Adrenal gland (tissue), 19 donors: ENCODE measurements at places on chromosomes 6 and 20.

DNA sequence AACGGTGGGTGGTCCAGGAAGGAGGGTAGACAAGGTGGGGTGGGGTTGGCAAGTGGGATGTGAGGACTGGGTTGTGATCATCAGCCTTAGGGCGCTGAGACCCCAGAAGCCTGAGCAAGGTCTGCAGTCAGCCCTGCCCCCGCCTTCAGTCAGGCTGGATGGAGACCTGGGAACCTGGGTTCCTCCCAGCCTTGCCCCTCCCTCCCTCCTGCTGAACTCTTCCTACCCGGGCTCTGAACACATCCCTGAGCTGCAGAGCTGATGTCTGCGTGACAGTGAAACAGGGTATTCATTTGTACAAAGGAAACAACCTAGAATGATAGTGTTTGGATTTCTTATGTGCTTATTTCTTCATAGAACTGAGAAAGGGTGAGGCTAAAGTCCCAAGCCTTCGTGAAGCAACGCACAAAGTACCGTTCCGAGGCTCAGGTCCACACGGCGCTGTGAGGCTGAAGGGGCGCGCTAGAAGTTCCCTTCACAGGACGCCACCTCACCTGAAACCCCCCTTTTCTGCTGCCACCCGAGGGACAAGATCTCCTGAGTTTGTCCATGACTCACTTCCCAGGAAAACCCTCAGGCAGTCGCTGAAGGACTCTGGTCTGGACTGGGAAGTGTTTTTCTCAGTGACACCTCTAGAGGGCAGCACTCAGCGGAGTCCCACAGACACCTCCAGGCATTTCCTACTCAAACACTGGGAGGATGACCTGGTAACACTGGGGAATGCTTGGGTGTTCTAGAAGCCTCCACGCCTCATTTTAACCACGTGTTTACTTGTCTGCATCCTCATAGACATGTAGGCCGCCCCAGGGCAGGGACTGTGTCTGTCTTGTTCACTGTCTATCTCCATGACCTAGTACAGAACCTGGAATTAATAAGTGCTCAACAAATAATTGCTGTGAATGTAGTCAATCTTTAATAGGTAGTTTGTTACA, 1.2 kb downstream of the GSTA5 start:
- peak; percentile 71 for DNase-seq

DNA sequence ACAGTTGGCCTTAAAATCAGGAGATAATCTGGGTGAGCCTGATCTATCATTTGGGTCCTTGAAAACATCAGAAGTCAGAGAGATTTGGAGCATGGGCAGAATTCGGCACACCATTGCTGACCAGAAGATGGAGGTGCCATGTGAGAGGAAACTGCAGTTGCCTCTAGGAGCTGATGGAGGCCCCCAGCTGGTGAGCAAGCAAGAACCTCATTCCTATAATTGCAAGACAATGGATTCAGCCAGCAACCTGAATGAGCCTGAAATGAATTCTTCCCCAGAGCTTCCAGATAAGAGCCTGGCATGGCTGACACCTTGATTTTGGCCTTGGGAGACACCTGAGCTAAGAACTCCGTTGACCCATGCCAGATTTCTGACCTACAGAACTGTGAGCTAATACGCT, 76.3 kb upstream of the FYN start:
- no peak for DNase-seq

DNA sequence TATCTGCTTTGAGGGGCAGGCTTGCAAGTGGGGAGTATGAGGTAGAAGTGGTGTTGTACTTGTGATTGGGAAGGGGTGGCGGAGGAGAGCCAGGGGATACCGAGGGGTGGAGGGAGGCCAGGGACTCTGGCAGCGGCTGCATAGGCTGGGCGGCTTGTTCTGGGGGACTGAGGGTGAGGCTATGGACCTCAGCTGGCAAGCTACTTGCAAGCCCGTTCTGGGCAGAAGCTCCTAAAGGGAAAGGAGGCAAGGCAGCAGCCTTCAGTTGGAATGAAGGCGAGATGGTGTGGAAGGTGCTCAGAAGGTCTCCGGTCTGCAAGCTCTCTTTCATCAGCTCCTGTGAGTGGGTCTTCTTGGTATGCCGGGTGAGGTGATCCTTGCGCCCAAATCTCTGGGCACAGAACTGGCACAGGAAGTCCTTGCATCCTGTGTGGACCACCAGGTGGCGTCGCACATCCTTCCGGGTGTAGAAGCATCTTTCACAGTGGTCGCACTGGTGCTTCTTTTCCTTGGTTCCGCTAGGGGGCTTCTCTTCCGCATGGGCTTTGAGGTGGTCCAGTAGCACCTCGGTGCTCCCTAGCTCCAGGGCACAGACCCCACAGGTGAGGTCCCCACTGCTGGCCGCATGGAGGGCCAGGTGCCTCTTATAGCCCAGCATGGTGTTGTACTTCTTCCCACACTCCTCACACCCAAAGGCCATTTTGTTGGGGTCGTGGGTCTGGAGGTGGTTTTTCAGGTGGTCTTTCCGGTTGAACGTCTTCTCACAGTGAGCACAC, 66.0 kb downstream of the PLAGL1 start:
- DNase-seq, result peak; percentile 66

DNA sequence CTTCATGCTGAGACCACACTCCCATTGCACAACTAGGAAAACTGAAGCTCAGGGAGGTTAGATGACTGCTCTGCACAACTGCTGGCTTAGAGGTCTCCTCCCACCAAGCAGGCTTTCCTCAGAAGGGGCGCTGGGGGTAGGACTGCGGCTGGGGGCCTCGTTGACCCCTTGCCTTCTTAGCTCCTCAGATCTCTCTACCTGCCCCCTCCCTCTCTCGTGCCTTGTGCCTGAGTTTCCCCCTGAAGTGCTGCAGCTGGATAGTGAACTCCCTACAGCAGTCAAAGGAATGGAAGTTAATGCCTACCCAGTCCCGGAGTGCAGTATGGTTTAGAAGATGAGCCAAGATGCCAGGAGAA, 149.8 kb downstream of the GRM4 start:
- no peak for DNase-seq

DNA sequence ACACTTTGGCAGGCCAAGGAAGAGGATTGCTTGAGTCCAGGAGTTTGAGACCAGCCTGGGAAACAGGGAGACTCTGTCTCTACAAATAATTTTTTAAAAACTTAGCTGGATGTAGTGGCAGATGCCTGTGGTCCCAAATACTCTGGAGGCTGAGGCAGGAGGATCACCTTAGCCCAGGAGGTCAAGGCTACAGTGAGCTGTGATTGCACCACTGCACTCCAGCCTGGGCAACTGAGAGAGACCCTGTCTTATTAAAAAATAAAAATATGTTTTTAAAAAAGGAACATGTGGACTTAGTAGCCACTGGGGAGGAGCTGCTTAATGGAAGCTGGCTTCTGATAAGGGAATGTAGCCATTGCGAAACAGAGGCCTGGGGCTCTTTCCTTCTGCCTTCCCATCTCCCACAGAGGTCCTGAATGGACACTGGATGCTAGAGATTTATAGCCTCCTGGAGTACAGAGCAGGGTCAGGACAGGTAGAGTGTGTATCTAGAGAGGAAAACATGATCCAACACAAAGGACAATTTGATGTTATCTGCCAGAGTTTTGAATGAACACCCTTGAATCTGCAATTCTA, 21.7 kb upstream of the GMNN start:
- DNase-seq, result no peak

- DNase-seq, result no peak
Measured at GRCh38 chr6:36345681-36346466, 9.2 kb upstream of the BNIP5 start.

GRCh38 chr20:43318755-43319297, 129.1 kb upstream of the PTPRT start:
- no peak for DNase-seq

DNA sequence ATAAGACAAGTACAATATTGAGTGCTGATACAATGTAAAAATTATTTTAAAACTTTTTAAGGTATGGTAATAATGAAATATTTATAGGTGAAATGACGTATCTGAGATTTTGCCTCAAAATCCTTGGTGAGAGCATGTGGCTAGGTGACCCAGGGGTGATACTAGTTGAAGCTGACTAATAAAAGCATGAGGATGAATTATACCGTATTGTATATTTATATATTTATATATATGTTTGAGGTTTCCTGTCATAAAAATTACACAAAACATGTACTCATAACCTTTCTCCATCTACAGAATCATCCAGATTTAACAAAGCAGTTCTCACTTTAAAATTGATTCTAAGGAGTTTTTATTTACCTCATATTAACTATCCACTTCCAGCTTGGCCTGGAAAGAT, 358.1 kb downstream of the CDKAL1 start:
- DNase-seq, result no peak

DNA sequence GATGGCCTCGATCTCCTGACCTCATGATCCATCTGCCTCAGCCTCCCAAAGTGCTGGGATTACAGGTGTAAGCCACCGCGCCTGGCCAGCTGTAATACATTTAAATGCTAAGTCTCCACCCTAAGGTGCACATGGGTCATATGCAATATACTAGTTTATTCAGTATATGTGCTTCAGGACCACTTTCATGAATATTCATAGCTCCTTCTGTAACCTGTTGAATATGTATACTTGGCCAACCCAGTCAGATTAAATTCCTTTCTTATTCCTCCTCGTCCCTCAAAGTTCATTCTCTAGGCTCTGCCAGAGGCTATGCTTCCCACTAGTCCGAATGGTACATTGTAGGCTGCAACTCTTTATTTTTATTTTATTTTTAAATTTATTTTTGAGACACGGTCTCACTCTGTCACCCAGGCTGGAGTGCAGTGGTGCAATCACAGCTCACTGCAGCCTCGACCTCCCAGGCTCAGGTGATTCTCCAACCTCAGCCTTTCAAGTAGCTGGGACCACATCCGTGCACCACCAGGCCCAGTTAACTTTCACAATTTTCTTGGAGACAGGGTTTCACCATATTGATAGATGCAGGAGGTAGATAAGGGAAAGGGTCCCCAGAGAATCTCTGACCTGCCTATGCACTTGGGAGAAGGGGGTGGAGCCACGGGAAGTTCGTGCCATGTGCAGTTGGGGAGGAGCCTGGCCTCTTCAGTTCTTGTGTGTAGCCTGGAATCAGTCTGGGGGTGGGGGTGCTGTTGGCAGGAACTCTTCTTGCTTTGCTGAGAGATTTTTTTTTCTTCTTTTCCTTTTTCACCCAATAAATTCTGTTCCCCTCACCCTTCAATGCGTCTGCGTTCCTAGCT, 41.3 kb upstream of the DDR1 start:
- no peak for DNase-seq

GRCh38 chr6:142407685-142408273, 106.0 kb downstream of the ADGRG6 start:
- DNase-seq, result no peak

GRCh38 chr20:48944663-48945297, 23.3 kb downstream of the ARFGEF2 start:
- DNase-seq, result no peak

- DNase-seq, result no peak
Measured at GRCh38 chr6:75180864-75181263, 25.0 kb downstream of the COL12A1 start.

- DNase-seq, result no peak
Measured at GRCh38 chr6:24313251-24314141, 44.4 kb downstream of the DCDC2 start.

- DNase-seq, result no peak
Measured at GRCh38 chr6:85506441-85507093, 56.7 kb downstream of the NT5E start.

GRCh38 chr6:44044940-44045671, 82.1 kb downstream of the MRPL14 start:
- no peak for DNase-seq

- no peak for DNase-seq
Measured at GRCh38 chr6:38997128-38997761, 51.3 kb upstream of the GLP1R start.

DNA sequence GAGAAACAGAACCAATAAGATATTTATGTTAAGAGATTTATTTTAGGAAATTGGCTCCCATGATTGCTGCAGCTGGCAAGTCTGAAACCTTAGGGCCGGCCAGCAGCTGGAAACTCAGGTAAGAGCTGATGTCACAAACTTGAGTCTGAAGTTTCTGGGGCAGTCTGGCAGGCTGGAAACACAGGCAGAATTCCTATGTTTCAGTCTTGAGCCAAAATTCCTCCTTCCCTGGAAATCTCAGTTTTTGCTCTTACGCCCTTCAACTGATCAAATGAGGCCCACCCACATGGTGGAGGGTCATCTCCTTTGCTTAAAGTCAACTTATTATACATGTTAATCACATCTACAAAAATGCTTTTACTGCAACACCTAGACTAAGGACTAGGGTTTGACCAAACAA, 184.1 kb downstream of the SOD2 start:
- DNase-seq, result no peak

DNA sequence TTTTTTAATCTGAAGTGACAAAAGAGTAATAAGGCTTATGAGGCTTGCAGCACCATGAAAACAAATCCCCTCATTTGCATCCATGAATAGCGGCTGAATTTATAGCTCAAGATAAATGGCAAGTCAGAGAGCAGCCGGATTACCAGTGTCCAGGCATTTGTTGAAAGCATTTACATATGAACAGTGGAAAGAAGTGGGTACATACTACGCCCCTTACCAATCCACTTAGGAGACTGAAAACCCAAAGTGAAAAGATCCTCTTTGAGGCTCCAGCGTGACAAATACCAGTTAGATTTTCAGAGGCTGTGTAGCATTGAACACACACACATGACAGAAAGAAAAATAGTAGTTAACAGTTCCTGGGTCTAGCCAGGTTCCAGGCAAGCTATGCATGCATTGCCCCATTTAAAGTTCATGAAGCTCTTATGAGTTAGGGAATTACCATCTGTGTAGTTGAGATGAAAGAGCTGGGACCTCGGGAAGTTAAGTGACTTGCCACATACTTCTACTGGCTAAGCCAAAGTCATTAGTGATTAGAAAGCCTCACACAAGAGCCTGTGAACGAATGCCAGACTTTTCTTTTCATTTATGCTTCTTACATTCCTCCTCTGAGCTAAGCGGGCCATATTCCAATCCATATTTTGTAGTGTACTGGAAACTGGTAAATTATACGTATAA, 28.3 kb upstream of the NHSL1 start:
- DNase-seq, result no peak

DNA sequence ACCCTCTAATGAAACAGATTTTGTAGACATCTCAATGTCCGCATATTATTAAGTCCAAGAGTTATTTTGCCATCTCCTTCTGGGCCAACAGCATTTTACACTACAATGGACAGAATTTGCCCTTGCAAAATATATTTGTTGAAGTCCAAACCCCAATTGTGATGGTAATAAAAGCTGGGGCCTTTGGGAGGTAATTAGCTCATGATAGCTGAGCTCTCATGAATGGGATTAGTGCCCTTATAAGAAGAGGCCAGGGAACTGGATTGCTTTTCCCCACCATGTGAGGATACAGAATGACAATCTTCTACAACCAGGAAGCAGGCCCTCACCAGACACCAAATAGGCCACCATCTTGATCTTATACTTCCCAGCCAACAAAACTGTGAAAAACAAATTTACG, 44.9 kb upstream of the MTRF1L start:
- no peak for DNase-seq

GRCh38 chr6:124962639-124963415, 590 bp downstream of the RNF217 start:
- DNase-seq, result peak; percentile 56

DNA sequence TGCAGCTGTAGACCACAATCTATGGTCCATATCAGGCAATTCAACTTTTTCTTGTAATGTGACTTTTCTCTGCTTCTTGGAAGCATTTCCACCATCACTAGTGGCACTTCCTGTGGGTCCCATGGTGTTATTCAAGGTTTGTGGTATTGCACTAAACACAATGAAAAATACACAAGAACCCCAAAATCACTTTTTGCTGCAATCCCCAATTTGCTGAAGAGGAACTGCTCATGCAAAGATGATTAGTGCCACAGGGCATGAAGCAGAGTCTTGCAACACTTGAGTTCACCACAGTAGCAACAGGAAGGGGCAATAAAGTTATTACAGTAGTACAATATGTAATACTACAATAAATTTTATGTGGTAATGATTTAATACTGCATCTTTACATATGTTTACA, 16.8 kb upstream of the TAAR1 start:
- DNase-seq, result no peak

- DNase-seq, result no peak
Measured at GRCh38 chr6:83125425-83125824, 58.0 kb downstream of the DOP1A start.
